Left lung (tissue), 14 donors: ENCODE measurements at places on chromosomes 2 and 18. TPM values are rescaled to one million over a fixed set of nuclear protein-coding genes. Genes with fewer than 3 reads are reported as not detected.

DNA sequence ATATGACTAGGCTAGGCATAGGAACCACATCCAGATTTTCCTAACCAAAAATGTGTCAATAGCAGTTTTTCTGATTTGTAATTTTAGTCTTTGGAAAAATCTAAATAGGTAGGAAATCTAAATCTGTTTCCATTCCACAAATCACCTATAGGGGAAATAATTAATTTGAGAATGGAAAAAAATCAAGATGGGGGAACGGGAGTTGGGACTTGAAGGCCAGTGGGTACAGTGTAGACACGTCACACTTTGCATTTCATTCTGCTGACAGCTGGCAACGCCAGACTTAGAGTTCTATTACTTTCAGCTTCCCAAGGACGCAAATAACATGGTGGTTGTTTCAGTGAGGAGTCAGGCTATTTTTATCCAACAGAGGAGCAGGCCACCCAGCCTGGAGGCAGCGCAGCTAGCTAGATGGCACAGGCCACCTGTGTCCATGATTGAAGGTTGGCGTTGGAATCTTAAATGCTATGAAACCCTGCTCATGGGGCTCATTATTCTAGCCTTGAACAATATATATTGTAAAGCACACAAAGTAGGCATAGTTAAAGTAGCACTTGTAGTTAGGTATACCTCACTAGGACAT is 23.4 kb downstream of the HNRNPA3 start:
- DNase-seq, result no peak

GRCh38 chr2:55012672-55013484 is 37.4 kb downstream of the RTN4 start:
- no peak for DNase-seq

DNA sequence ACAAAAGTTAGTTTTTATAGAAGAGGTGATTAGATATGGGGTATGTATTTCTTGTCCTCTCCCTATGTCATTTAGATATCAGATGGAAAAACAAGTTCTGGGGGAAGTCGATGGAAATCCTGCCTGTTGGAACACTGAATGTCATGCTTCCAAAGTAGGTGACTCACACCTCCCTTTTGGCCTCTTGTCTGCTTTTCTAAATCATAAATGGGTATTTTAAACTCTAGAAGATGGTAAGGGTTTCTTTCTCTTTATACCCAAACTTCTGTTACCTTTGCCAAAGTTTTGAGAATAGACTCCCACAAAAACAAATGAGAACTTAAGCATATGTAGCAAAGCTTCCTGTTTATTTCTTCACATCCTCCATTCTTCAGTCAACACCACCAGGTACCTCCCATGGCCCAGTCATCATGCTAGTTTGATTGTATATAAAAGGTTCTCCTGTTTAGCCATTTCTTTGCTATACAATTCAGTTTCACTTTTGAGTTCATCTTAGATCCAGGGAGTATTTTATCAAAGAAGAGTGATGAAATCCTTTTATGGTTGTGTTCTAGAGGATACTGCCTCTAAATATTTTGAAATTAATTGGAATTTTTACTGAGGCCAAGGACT is 63.9 kb downstream of the PRKRA start:
- no peak for DNase-seq

The SKA1 gene
- polyA plus RNA-seq, result 6.4 TPM

- no peak for DNase-seq
These were observed 5.7 kb downstream of the NCKAP5 start for GRCh38 chr2:133562558-133562957.

DNA sequence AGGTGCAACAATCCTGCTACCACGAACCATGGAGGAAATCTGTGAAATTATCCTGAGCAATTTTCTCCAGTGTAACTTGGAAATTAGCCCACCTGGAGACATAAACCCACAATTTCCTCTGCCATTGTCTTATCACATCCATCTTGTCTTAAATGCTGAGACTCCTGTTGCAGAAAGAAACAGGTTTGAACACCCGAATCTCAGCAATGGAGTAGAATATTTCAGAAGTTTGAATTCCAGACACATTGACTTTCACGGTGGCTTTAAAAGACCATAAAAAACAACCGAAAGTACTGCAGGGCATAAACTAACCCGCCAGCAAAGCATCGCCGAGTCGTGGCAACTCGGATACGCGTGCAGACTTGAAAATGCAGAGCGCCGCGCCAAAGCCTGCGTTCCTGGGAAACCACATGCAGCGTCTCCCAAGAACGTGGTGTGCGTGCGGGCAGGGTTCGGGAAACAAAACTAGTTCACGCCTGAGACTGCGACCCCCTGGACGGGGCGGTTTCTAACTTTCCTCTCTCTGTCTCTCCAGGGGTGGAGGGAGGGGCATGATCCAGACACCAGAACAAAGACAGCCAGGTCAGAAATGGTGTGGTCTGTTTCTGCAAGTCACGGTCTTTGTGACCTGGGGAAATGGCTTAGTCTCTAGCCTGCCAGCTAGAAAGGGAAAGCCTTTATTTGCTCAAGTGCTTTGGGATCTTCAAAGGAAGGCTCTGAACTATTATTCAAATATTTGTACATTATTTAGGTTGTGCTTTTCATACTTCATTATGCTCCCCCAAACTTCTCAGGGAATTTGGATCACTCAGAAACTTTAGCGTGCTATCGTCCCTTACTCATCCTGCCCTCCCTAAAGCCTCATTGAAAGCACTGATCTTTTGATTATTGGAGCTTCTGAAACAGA is 26.9 kb upstream of the KCTD1 start:
- peak; percentile 85 for DNase-seq

- DNase-seq, result no peak
These were observed 164.0 kb downstream of the RDH14 start for GRCh38 chr2:18396329-18397010.

The CNRIP1 gene
- polyA plus RNA-seq, result 45.5 TPM

The PIKFYVE gene
- polyA plus RNA-seq, result 28.1 TPM

DNA sequence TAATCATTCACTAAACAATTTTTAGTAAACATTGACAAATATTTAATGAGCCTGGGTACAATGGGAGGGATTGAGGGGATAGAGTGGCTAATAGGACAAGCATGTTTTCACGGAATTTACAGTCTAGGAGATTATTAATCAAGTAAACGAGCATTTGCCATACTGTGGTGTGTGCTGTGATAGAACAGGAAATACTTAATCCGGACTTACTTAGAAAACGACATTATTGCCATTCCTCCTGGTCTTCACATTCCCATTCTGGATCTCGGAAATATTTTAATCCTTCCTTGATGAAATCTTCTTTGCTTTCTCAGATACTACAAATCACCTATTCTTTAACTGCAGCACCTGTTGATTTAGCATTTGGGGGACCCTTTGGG is 905 bp downstream of the TTLL4 start:
- no peak for DNase-seq

The ABCG5 gene
- polyA plus RNA-seq, result 0.40 TPM

The GAREM2 gene
- polyA plus RNA-seq, result 7.2 TPM

The MROH2A gene
- polyA plus RNA-seq, result 0.34 TPM

The CRYGC gene
- not detected for polyA plus RNA-seq

- DNase-seq, result no peak
These were observed 291.2 kb downstream of the RAD51AP2 start for GRCh38 chr2:17226941-17227490.

DNA sequence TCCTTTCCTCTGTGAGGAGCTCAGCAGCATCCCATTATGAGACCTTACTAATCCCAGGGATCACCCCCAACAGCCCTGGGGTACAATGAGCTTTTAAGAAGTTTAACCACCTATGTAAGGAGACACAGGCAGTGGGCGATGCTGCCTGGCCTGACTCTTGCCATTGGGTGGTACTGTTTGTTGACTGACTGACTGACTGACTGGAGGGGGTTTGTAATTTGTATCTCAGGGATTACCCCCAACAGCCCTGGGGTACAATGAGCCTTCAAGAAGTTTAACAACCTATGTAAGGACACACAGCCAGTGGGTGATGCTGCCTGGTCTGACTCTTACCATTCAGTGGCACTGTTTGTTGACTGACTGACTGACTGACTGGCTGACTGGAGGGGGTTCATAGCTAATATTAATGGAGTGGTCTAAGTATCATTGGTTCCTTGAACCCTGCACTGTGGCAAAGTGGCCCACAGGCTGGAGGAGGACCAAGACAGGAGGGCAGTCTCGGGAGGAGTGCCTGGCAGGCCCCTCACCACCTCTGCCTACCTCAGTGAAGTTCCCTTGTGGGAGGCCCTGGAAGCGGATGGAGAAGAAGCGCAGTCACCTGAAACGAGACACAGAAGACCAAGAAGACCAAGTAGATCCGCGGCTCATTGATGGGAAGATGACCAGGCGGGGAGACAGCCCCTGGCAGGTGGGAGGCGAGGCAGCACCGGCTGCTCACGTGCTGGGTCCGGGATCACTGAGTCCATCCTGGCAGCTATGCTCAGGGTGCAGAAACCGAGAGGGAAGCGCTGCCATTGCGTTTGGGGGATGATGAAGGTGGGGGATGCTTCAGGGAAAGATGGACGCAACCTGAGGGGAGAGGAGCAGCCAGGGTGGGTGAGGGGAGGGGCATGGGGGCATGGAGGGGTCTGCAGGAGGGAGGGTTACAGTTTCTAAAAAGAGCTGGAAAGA is 7.6 kb downstream of the PROC start:
- no peak for DNase-seq

The TLK1 gene
- 35.3 TPM for polyA plus RNA-seq

DNA sequence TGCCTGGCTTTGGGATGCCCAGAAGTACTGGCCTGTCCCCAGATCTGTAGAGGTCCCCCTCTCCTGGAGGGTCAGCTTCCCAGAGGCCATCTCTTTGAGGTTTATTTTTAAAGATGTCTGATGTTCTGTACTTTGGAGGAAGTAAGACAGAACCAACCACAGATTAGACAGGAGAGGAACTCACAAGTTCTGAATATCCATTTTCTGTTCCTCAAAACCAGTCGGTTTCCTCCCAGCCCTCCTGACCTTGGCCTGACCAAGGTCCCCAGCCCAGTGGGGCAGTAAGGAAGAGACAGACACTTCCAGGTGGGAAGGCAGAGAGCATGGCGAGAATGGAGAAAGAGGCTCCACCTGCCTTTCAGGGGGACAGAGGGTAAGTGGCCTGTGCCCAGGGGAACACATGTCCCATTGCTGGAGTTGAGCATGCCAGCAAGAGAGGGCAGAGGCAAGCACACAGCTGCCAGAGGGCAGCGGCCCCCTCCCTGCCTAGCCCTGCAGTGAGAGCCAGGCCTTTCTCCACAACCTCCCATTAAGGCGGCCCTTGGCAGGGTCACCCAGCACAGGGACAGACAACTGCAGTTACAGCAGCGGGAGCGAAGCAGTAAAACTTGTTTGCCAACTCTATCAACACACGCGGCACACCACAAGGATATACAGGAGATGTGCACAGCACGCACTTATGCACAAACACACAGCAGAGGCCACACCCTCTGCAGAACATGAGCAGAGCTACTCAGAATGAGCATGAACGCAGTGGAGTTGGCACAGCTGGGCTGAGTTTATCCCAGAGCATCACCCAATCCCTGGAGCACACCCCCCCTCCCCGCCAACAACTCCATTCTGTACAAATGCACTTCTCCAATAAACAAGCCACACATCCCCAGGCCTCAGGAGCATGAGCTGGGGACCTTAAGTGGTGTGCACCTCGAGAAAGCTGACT is 18.5 kb upstream of the SEMA4C start:
- DNase-seq, result no peak

DNA sequence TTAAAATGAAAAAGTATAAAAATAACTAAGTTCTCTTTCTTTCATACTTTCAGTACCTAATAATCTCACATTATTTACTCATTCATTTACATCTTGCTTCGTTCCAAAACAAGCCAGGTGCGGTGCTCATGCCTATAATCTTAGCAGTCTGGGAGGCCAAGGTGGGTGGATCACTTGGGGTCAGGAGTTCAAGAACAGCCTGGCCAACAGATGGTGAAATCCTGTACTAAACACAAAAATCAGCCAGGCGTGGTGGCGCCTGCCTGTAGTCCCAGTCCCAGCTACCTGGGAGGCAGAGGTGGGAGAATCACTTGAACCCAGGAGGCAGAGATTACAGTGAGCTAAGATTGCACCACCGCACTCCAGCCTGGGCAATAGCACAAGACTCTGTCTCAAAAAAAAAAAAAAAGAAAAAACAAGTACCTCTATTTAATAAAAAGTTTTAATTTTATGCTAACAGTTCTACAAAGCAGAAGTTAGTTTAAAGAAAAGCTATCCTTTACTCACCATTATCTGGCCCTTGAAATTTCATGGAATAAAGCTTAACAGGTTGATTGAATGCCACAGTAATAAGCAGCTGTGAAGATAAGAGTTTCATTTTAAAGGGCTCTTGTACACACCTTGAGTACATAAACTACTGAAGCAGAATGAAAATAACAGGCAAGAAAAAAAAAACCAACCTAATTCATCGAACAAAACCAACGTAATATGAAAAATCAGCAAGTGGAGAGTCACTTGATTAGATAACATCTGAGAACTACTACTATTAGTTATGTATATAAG is 22.5 kb downstream of the TXNL1 start:
- DNase-seq, result no peak

DNA sequence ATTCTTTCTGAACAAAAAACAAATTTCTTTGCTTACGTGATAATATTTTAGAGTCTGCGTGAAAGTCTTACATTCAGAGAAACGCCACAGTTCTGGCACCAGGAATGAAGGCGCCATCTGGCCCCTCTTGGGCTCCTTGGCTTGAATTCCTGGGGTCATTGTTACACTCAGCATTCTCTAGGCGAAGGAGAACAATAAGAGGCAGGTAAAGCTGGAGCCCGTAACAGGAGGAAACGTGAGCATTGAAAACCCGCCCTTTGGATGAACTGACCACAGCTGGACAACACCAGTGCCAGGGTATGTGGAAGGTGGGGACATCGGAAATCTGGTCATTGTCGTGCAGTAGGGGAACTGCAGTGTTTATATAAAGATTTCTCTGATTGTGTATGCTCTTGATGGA is 144.8 kb downstream of the RNF152 start:
- peak; percentile 44 for DNase-seq

The LYG2 gene
- polyA plus RNA-seq, result 0.55 TPM

The NXPH2 gene
- 1.1 TPM for polyA plus RNA-seq

The PFN4 gene
- polyA plus RNA-seq, result 2.6 TPM

The PROC gene
- 2.7 TPM for polyA plus RNA-seq

- no peak for DNase-seq
These were observed 143.5 kb downstream of the SH3RF3 start for GRCh38 chr2:109272461-109272860.

DNA sequence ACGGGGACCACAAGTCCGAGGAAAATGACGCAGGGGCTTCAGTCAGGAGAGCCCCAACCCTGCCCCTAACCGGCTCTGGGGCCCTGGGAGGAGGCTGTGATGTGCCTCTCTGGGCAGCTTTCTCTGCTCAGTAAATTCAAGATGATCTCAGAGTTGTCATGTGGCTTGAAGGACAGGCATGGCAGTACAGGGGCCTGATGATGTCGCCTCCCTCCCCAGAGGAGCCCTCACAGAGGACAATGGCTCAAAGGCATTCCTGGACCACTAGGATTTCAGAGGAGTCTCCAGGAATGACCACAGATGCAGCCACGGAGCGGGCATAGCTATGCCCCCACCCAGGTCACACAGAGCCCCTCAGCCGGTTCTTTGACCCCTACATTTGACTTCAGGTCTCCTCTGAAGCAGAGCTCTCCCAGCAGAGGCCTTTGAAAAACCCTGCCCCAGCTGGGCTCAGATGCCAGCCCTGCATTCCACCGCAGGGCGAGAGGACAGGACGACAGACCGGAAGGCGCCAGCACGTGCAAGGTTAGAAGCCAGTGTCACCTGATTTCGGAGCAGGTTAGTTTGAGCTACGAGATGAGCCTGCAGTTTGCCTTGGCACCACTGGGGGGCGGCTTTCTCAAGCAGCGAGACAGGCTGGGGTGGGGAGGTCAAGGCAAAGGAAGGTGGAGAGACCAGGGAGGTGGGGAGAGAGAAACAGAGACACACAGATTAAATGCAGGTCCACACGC is 39.2 kb downstream of the BIN1 start:
- peak; percentile 66 for DNase-seq

GRCh38 chr2:80560326-80560725 is 255.8 kb upstream of the LRRTM1 start:
- DNase-seq, result no peak

- no peak for DNase-seq
These were observed 10.8 kb downstream of the ALPG start for GRCh38 chr2:232417489-232417888.

The MSGN1 gene
- not detected for polyA plus RNA-seq
